Placental epithelial cell (primary cell): ENCODE measurements at places on chromosomes 11 and 22. TPM values are rescaled to one million over a fixed set of nuclear protein-coding genes. Genes with fewer than 3 reads are reported as not detected.

Gene ZNF215
- total RNA-seq, result 2.7 and 3.9 TPM in 2 replicates

Gene SLC5A12
- not detected in 2 replicates for total RNA-seq

Gene ART1
- not detected in 2 replicates for total RNA-seq

Gene KCNQ1
- total RNA-seq, result 0.39 TPM in 1 of 2 replicates, not detected in the other

Gene OR5J2
- total RNA-seq, result not detected in 2 replicates

Gene NCF4
- 0.65 and 3.5 TPM in 2 replicates for total RNA-seq

Gene SLC43A3
- total RNA-seq, result 5.9 and 6.2 TPM in 2 replicates

Gene C11orf86
- not detected in 2 replicates for total RNA-seq

Gene OSM
- total RNA-seq, result not detected in 2 replicates

Gene OR8A1
- not detected in 2 replicates for total RNA-seq

Gene TLCD5
- total RNA-seq, result 4.4 and 5.9 TPM in 2 replicates

Gene ELMOD1
- 0.39 TPM in 1 of 2 replicates, not detected in the other for total RNA-seq

Gene FGF4
- not detected in 2 replicates for total RNA-seq

Gene DDTL
- total RNA-seq, result 1.6 and 9.8 TPM in 2 replicates

Gene IL18
- total RNA-seq, result 1.1 and 1.6 TPM in 2 replicates

Gene CCDC88B
- 1.2 and 2.4 TPM in 2 replicates for total RNA-seq

Gene RNF169
- total RNA-seq, result 18.8 and 25.7 TPM in 2 replicates

Gene LSP1
- total RNA-seq, result 1.2 TPM in 1 of 2 replicates, not detected in the other

Gene MTFP1
- total RNA-seq, result 7.1 and 22.7 TPM in 2 replicates

Gene OR51B4
- not detected in 2 replicates for total RNA-seq

Gene CD248
- total RNA-seq, result 53.7 and 73.0 TPM in 2 replicates

Gene IL18BP
- total RNA-seq, result 6.3 and 7.9 TPM in 2 replicates

Gene OR8K3
- not detected in 2 replicates for total RNA-seq

Gene SYT9
- 0.39 and 0.43 TPM in 2 replicates for total RNA-seq

Gene GLYAT
- 0.65 TPM in 1 of 2 replicates, not detected in the other for total RNA-seq

Gene PIH1D2
- 1.7 and 4.3 TPM in 2 replicates for total RNA-seq

Gene KCTD14
- total RNA-seq, result 5.5 and 7.9 TPM in 2 replicates

Gene IL17REL
- total RNA-seq, result not detected in 2 replicates

Gene DGAT2
- 0.22 and 0.39 TPM in 2 replicates for total RNA-seq
